ENCODE measurements at places on chromosomes 7 and 10. TPM values are rescaled to one million over a fixed set of nuclear protein-coding genes. Genes with fewer than 3 reads are reported as not detected.

The CARD11 gene
- 2.5 TPM for total RNA-seq

The MLXIPL gene
- total RNA-seq: 1.2 TPM

The TFPI2 gene
- total RNA-seq: 326 TPM

The KLF14 gene
- total RNA-seq: 0.03 TPM

Measured in A549 treated with Hydrocortisone at 1 μM for 4 hours (cell line).